ENCODE measurements at places on chromosomes 4 and X.

DNA sequence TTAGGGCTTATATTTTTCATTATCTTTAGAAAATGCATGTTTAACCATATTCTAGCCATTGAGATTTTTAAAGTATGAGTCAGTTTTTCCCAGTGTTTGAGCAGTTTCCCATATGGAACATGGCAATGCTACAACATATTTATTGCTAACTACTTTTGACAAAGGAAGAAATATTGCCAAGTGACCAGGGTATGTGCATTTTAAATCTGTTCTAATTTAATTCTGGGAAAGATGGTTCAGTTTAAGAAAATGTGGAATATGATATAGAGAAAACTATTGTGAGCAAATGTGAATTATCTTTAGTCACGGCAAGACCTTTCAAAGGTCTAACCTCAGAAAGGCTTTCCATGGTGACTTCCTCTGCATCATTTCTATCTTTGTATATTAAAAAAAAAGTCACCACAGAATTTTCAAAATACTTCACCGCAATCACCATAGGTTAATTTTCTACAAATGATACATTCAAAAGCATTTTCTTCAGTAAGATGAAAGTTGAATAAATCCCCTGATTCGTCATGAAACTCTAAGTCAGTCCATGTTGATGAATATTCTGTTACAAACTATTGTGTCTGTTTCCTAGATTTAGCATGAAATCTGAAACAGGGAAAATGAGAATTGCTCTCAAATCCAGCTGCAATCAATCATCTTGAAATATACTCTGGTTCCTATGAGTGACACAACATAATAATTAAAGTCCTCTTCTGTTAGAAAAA is 2349.0 kb upstream of the TENM3 start:
- no peak for DNase-seq

- no peak for DNase-seq
These were observed 43.9 kb downstream of the CC2D2A start for GRCh38 chr4:15513545-15513944.

- DNase-seq: no peak
These were observed 84.5 kb upstream of the MAML3 start for GRCh38 chr4:140238351-140239056.

- no peak for DNase-seq
These were observed 8.4 kb upstream of the MEPE start for GRCh38 chr4:87824352-87824751.

DNA sequence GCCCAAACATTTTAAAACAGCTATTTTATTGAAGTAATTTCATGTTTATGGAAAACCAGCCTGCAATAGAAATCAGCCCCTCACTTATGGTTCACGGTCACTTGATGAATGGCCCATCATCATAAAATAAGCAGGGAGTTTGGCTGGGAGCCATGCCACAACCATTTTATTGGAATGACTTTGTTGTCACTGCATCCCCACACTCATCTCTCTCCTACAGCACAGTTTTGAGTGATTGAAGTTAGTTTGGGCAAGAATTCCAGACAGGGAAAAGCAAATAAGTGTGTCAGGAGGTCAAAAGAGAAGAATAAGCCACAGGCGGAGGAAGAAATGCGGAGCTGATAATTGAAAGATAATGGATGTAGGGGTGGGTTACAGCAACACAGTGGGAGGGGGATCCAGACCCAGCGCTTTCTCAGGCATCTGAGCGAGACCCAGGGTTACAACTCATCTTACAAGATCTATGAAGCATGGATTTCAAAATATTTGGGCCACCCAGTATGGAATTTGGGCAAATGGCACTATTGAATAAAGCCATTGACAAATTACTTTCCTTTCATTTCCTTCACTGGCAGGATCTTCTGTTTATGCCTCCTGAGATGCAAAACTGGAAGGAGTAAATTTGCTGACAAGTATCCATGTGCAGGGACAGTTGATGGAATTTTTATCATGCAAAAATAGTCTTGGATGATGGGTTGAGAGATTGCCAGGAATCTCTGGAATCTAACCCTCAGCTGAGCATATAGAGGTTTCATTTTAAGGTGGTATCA is 100.8 kb downstream of the SHROOM3 start:
- DNase-seq: no peak
